AG09309 (cell line): ENCODE measurements at places on chromosomes 1 and 21.

DNA sequence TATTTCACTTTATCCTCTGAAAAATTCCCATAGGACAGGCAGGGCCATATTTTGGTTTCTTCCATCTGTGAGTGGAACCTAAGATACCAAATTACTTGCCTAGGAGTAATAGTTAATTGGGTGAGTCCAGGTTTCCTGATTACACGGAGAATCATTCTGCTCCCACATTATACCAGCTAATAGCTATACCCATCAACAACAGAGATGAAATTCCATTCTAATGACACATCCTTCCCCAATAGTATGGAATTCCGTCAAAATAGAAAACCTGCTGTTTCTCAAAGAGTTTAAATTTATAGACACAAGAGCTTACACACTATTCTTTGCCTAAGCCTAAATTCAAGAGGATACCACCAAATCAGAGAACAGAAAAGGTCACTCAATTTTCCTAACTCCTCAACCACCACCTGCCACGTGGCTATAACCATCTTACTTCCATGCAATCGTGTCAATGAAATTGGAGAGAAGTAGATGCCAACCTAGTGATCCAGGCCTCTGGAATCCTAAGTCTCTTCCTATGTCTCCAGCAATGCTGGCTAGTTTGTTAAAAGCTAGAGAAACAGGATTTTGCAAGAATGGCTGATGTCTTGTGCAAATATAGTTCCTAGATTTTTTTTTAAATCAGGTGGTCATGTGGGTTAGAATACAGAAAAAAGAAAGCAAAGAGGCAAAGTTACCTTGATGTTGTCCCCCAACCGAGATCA lies 6.2 kb downstream of the PPT1 start:
- no peak for DNase-seq

- no peak for DNase-seq
Measured at GRCh38 chr1:89405275-89405929, 41.5 kb downstream of the GBP6 start.

- no peak for DNase-seq
Measured at GRCh38 chr21:43953021-43953420, 59.1 kb upstream of the TRAPPC10 start.

- no peak for DNase-seq
Measured at GRCh38 chr1:224287714-224288113, 42.3 kb downstream of the NVL start.

GRCh38 chr1:154014154-154014907 lies 23.8 kb downstream of the RPS27 start:
- DNase-seq: peak; percentile 35
